Activated naive CD8-positive, alpha-beta T cell treated with anti-CD3 and anti-CD28 coated beads for 36 hours (primary cell): ENCODE measurements at places on chromosomes 11 and 22. TPM values are rescaled to one million over a fixed set of nuclear protein-coding genes. Genes with fewer than 3 reads are reported as not detected.

DNA sequence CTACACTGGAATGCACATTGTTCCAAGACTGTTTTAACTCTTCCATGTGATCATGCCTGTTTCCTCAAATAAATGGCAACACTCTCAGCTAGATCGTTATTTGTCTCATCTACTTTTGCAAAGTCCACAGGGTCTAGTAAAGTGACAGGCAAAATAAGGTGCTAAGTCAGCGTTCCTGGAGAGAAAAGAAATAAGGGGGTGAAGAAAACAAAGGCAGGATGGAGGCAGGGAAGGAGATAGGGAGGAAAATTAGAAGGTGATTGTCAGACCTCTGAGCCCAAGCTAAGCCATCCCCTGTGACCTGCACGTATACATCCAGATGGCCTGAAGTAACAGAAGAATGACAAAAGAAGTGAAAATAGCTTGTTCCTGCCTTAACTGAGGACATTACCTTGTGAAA lies 132.1 kb downstream of the RAB38 start:
- no peak for DNase-seq

- peak; percentile 70 for DNase-seq
These were observed 4.9 kb downstream of the ADORA2A start for GRCh38 chr22:24432059-24432853.

DNA sequence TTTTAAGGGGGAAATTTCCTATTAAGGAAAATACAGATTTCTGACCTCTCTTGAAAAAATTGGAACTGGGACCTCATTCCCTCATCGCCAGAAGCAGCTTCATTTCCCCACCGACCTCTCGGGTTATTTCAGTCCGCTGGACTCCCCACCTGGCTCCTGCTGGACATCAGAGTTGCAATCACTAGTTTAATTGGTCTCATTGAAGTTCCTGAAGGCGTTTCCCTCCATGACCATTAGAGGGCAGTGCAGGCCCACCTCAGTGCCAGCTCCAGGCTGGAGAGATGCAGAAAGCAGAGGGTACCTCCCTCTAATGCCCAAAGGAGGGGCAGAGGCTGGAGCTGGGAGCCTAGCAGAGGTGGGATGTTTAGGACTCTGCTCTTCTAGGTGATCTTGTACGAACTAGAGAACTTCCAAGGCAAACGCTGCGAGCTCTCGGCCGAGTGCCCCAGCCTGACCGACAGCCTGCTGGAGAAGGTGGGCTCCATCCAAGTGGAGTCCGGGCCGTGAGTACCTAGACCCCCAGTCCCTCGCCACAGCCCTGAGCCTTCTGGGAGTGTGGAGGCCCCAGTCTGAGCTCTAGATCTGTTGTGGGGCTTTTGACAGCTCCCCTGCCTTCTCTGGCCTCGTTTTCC lies 2.7 kb downstream of the CRYBB3 start:
- peak; percentile 45 for DNase-seq

DNA sequence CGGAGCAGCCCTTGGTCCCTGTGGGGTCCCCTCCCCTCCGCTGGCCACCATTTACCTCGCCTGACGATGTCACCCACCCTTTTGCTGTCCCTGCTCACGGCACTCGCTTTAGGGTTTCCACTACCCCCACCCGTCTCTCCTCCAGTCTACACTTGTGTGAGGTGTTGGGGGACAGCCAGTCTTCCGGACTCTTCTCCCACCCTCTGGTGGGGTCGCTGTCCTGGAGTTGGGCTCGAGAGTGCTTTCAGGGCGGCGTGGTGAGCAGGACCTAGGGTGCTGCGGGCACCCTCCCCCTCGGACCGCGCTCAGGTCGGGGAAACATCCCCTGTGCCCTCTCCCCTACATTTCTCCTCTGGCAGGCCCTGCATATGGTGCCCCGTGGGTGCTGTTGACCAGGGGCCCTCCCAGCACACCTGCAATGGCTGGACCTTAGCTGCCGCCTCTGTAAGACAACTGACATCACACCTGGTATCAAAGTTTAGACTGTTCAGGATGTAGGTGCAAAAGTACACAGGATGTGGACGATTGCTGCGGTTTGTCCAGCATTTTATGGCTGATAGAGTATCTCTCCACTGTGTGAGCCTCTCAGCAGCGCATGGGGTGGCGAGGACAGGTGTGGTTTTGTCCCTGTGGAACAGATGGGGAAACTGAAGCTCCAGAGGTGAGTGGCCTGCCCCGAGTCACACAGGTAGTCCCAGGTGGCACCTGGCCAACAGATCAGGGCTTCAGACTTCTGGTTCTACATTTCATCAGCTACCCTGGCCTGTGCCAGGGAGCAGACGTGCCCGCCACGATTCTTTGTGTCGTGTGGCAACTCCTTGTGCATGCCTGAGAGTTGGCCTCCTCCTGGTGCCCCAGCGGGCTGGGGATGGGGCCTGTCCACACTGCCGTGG lies 1.2 kb downstream of the GRK2 start:
- no peak for DNase-seq

Gene MRGPRX4
- not detected for total RNA-seq

DNA sequence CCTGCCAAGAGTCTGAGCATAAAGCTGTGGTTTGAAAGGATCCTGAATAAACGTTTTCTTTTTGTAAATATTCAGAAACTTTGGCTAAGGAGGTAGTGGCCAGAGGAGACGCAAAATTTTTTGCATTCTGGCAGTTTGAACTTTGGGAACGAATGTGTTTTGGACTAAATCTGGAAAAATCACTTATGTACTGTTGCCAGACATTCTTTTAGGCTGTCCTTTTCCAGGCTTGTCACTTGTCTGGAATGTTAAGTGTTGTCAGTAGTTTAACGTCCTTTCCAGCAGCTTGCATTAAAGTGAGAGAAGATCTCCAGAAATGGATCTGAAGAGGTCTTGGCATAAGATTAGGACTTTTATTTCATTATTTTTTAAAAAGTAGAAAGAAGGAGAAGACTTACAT lies 18.5 kb downstream of the SPECC1L start:
- DNase-seq, result no peak

Gene VSIG2
- 0.18 TPM for total RNA-seq

Gene LUZP2
- total RNA-seq, result not detected

DNA sequence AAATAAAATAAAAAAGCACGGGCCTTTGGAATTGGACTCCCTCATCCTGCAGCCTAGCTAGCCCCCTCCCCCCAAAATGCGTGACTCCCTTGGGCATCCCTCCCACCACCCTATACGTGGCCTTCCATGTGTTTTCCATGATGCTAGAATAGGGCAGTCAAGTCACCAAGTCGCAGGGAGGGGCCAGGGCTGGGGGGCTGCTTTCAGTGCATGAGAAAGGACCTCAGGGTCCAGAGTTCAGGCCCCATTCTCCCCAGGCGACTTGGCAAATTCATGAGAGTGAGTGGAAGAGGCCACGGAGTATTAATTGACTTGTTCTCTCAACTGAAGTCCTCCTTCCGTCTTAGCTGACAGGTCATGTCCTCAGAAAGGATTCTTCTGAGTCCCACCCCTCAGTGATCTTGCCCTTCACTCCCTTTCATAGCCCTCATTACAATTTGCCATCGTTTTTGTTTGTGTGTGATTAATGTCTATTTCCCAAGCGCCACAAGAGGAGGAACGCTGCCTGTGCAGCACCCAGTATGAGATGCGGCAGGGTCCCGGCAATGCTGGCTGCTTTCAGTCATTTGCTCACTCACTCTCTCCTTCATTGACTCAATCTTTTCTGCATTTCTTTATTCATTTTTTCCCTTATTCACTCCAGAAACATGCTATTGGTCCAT lies 17.4 kb downstream of the LRRC32 start:
- DNase-seq, result no peak

DNA sequence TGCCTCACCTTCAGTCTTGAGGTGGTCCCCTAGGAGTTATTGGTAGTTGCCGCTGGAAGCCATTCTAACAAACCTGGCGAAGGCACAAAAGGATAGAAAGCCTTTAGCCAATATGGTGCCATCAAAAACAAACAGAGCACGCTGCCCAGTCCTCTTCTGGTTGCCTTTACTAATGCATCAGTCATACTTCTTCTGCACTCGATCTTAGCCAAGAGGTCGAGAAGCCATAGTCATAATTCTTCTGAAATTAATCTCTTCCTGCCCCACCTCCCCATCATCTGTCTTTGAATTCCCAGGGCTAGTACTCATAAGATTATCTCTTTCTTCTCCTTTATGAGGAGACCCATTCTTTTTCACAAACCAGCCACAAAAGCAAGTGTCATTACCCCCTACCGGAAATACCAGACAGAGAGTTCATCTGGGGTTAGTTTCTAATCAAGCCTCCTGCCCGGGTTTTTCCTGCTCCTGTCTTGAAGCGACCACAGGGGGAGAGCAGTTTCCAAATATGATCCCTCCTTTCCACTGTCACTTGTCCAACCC lies 21.4 kb upstream of the EHF start:
- DNase-seq, result no peak

- no peak for DNase-seq
These were observed 71.3 kb downstream of the TSPAN18 start for GRCh38 chr11:44797886-44798606.

GRCh38 chr11:123374622-123374968 lies 55.5 kb upstream of the GRAMD1B start:
- DNase-seq, result no peak

- DNase-seq, result no peak
These were observed 437.8 kb upstream of the CADM1 start for GRCh38 chr11:115942011-115942410.

DNA sequence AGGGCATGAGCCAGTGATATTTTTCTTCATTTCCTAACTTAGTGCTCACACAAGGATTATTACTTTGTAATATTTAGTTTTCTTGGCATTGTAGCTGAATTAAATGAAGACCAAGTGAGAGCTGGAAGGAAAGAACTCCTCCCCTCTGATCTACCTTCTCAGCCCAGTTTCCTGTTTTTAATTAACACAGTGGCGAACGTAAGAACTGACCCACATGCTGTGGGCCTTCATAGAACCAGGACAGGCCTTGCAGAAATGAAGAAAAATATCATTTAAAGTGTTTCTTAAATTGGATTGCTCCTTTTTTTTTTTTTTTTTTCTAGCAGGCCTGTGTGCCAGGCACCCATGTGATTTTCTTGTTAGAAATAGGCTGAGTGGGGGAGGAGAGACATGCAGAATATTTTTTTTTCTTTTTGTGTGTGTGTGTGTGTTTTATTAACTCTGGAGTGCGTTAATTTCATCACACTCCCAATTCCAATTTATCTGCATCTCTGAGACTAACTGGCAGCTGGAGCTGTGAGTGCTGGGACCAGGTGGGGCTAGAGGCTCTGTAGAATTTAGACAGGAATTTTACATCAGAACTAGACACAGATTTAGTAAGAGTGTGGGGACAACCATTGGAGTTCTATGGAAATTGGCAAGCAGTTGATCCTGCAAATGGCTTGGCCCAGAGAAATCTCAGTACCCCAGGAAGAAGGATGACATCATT lies 320.5 kb downstream of the DDX10 start:
- no peak for DNase-seq

DNA sequence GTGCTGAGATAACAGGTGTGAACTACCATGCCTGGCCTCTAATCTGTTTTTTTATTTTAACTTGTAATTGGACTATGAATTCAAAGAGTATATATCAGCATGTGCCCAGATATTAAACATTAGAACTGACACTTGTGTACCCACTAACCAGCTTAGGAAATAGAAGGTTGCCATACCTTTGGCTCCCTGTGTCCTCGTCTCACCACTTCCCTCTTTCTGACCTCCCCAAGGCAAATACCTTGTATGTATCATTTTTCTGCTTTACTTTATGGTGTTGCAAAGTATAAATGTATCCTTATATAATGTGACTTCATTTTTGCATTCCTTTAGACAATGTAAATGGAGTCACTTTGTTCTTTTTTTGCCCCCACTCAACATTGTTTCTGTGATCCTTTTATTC lies 9.1 kb downstream of the PPP6R3 start:
- no peak for DNase-seq

- no peak for DNase-seq
These were observed 4.7 kb downstream of the B3GNT6 start for GRCh38 chr11:77038825-77039326.

DNA sequence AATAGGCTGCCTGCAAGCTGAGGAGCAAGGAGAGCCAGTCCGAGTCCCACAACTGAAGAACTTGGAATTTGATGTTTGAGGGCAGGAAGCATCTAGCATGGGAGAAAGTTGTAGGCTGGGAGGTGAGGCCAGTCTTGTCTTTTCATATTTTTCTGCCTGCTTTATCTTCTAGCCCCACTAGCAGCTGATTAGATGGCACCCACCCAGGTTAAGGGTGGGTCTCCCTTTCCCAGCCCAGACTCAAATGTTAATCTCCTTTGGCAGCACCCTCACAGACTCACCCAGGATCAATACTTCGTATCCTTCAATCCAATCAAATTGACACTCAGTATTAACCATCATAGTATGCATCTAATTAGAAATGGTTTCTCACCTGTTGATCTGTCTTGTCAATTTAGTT lies 5.0 kb upstream of the COX8A start:
- no peak for DNase-seq

GRCh38 chr22:27476729-27477128 lies 324.8 kb downstream of the MN1 start:
- no peak for DNase-seq

DNA sequence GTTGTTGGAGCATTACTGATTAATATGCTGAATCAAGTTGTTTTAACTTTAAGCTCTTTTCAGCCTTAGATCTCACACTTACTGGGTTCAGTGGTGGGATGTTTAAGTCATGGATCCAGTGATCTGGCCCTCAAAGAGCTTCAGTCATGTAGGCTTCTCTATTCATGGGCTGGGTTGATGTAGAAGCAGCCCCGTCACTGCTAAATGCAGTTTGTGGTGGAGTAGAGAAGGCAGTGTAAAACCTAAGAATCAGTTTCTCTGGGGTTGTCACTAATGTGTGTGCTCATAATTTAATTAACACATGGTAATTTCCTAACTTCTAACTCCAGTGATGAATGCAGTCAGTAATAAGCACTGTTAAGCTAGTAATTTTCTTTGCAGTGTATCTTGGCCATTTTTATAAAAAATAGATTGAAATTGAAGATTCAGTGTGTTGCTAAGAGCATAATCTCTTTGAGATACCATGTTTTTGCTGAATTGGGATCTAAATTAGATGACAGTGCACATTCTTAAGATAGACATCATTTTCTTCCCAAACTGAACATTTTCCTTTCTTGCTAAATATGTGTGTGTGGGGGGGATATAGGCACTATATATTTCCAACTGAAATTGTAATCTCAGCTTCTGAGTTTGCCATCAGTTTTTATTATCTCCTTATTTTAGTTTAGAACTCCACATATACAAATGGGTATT lies 9.0 kb downstream of the SPCS2 start:
- no peak for DNase-seq

Gene IGF2
- total RNA-seq, result 0.08 TPM

GRCh38 chr11:67354075-67355022 lies 1.0 kb upstream of the POLD4 start:
- no peak for DNase-seq

Gene OR6A2
- 0.04 TPM for total RNA-seq

Gene NECTIN1
- total RNA-seq, result 3.2 TPM

DNA sequence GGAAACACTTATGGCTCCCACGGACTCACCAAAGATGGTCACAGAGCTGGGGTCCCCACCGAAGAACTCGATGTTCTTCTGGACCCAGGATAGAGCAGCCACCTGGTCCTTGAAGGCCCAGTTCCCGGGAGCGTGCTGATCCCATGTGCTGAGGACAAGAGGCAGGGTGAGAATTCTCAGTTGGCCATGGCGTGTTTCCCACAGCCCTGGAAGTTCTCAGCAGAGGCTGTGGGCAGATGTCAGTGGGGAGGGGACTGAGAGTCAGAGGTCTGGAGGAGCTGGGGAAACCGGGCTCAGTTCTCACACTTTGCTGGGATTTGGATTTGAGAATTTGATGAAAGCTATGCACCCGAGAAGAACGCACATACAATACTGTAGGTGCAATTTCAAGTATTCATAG lies 193.3 kb downstream of the BCR start:
- no peak for DNase-seq

- DNase-seq, result no peak
These were observed 51.0 kb downstream of the ALX4 start for GRCh38 chr11:44258839-44259420.

Gene CSF2RB
- total RNA-seq, result 0.31 TPM

Gene BLID
- not detected for total RNA-seq

Gene PLA2G3
- not detected for total RNA-seq
